Stimulated activated CD4-positive, alpha-beta T cell treated with anti-CD3 and anti-CD28 coated beads, TNF-alpha, amount 100 ng/mL, for 1 hour (primary cell): ENCODE measurements at places on chromosomes 5 and 9.

DNA sequence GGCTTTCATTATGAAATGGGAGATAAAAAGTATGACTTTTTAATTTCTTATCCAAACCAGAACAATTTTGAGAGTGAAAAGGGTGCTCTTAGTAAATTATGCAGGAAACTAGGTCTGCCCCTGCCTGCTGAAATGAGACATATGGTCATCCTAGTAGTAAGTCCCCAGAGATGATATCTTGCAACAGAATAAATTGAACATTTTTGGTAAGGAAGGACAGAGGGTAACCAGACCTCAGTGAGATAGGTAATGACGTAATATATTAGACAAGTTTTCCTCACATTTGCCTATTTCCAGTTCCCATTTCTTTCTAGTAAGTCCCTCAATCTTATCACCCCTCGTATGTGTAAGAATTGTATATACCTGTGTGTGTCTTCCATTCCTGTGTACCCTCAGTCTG, 91.8 kb downstream of the EQTN start:
- DNase-seq, result no peak

DNA sequence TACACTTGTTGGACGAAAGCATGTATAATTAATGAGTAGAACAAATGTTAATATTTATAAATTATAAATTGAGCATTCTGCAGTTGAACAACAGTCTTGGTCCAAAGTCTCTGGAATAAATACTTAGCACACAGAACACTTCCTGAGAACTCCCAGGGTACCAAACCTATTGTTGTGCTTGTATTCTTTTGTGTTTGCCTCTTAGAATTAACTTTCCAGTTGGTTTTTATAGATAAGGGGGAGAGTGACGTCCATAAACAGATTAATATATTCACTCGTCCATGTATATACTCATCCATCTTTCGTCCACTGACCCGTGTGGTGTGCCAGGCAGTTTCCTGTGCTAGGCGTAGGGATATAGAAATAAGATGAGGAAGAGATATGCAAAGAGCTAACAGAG, 62.3 kb upstream of the TGFBR1 start:
- no peak for DNase-seq

- DNase-seq, result no peak
Measured at GRCh38 chr5:85651731-85652130, 966.0 kb upstream of the COX7C start.

- DNase-seq, result no peak
Measured at GRCh38 chr5:59069438-59070079, 486.7 kb downstream of the RAB3C start.

DNA sequence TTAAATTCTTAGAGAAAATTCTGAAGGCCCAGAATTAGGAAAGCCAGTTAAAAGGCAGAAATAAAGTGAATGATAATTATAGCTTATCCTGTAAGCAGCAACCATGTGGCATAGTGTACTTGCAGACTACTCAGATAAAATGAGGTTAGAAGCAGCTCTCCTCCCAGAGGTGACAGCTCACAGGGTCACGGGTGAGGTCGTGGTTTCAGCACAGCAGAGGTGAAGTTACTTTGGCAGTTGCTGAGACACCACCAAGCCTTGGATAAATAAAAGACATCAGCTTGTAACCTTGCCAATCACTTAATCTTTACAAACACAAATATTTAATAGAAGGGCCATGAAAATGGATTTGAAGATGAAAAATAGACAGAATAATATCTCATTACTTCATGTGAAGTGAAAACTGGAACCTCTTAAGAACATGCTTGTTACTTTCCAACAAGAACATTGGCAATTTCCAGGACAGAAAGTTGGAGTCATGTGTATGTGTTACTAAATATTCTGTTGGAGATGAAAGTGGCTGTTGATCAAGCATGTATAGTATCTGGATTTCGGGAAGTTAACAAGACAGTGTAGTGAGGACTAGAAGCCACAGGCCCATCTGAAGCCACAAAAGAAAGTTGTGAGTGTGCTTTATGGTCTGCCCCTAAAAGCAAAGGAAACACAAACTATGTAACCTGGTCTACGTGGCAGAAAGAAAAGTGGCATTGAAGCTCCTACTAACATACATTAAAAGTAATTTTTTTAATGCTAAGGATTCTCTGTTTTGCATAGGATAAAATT, 134.4 kb downstream of the ERCC6L2 start:
- no peak for DNase-seq

DNA sequence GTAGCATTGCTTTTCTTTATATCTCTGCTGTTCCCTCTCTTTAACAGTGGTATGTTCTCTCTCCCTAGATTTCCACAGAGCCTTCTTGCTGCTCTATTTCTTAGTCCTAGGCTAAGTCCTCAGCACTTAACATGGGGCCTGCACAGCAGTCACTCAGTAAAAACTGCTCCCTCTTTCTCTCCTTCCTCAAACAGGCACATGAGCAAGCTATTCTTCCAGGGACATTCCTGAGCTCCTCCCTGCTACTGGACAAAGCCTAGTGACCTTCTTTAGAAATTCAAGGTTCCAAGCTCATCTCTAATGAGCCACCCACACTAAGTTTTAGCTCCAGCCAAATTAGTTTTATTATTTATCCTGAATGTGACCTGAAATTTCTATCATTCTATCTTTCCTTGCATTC, 39.5 kb downstream of the TRIM32 start:
- no peak for DNase-seq

DNA sequence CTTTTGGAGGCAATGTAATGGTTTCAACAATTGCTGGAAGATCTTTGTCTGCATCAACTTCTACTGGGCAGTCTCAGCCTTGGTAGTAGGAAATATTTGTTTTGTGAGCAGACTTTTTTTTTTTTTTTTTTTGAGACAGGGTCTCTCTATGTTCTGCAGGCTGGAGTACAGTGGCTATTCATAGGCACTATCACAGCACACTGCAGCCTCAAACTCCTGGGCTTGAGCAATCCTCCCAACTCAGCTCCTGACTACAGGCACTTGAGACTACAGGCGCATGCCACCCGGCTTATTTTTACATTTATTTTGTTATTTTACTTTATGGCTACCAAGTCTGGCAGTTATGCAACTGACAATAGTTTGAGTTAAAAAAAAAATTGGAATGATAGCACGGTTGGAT, 187.3 kb downstream of the SNX18 start:
- no peak for DNase-seq

DNA sequence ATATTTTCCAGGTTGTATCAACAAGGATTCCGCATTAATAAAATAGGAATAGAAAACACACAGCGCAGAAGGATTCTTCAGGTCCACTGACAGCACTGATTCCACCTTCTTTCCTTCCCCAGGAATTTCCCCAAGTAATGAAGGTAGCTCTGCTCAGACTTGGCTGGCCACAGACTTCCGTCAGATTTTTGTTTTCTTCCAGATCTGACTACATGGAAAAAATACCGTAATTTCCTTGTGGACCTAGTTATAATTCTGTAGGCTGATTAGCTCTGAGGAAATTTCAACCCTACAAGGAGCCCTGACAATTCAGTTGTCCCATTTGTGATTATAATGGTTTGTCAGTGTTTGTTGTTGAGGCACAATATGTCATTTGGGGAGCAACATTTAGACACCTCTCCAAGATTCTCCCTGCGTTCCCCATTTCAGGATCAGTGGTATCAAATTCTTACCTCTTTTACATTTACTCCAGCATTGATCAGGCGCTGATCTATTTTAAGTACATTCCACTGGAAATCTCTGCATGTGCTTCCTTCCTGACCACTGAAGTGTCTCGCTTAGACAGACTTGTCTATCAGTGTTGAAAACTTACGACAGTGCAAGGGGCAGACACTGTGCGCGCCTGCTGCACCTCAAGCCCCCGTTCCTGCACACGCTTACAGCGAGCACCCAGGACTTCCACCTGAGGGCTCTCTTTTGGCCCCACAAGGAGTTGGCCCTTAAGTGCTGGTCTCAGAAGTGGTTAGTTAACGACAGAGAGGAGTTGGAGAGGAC, 94.8 kb downstream of the LHFPL2 start:
- DNase-seq, result no peak

DNA sequence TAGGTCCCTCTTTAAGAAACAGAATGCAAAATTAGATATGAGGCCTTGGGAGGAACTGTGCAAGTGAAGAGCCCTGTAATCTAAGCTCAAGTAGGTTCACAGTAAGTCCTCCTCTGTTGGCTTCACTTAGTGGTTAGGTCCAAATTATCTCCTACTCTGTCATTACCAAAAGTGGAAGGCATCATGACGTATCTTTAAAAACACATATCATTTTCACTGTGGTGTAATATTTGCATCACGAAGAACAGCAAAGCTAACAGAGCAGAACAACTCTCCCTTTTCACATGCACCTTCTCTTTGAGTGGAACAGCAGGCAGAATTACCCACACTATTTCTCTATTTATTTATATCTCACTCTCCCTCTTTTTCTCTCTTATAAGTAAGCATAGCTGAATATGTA, 240.5 kb upstream of the CCNH start:
- DNase-seq, result no peak

- no peak for DNase-seq
Measured at GRCh38 chr9:106307670-106308069, 555.3 kb upstream of the ZNF462 start.

GRCh38 chr9:134547161-134548100, 94.2 kb upstream of the COL5A1 start:
- DNase-seq, result no peak
